Esophagus mucosa (tissue), 1 donor: ENCODE measurements at places on chromosomes 5 and 9. TPM values are rescaled to one million over a fixed set of nuclear protein-coding genes. Genes with fewer than 3 reads are reported as not detected.

- ATAC-seq, result peak; percentile 68
Observed at GRCh38 chr5:73451224-73452130, 2.9 kb upstream of the FOXD1 start.

GRCh38 chr5:119418606-119419100, 33.6 kb upstream of the HSD17B4 start:
- ATAC-seq, result peak; percentile 80

DNA sequence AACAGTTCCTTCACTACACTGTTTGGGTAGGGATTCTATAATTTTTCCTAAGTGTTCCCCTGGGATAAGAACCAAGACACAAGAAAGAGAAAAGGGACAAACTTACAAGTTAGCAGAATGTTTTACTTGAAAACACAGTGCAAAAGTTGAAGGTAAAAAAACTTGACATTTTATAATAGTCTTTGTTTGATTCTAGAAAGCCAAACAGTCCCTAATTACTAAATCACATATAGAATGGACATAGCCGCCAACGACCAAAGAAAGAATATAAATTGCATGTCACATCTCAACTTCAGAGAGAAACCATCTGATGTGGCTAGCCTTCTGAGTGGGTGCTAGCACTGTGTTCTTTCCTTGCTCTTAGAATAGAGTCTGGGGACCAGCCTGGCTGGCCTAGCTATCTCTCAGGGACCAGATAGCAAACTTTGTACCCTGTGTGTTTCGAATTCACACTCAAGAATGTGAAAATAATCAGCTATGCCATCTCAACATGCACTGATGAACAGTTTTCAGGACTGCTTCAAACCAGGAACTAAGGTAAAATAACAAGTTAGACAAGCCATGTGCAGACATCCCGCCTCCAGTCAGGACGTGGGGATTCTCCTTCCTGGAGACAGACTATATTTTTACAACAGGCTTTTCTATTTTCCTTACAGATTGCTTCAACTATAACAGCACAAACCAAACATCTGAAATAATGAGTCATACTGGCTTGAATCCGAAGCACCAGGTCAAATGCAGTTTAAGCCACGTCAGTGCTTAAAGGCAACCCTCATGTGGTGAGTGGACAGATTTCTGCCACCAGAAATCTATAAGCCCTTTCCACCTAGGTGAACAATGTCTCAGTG, 53.7 kb downstream of the LHFPL2 start:
- ATAC-seq, result peak; percentile 96

DNA sequence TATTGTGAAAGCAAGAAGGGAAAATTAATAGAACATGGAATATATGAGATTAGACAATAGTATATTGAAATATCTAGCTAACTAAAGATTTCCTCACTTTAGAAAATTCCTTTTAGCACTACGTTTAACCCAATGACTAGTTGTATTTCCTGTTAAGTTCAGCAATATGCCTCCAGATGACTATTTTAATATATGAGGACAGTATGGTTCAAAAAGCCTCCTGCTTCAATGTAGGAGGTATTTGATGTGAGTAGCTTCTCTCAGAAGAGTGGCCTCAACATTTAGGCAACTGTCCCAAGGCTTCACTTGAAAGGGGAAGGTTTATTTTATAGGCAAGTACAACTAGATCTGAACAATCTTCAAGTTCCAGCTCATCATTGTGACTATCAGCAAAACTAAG, 2.0 kb upstream of the MEF2C start:
- ATAC-seq, result no peak

- ATAC-seq, result no peak
Observed at GRCh38 chr5:1401536-1402138, 43.6 kb downstream of the SLC6A3 start.

- no peak for ATAC-seq
Observed at GRCh38 chr5:1480217-1480616, 35.0 kb upstream of the SLC6A3 start.

LEAP2 gene
- 0.68 TPM for total RNA-seq

BAAT gene
- 0.08 TPM for total RNA-seq
